Activated CD4-positive, alpha-beta T cell treated with anti-CD3 and anti-CD28 coated beads, Interleukin-2, amount 10 ng/mL, durations not matched to agents 7 days and 5 days (primary cell): ENCODE measurements at places on chromosomes 12 and 14.
A peak's percentile ranks its signal among the peaks of the same experiment; 100 is the strongest.

- no peak for DNase-seq
These were observed 114.8 kb upstream of the FLRT2 start for GRCh38 chr14:85415015-85415712.

- no peak for DNase-seq
These were observed 128.4 kb downstream of the DAD1 start for GRCh38 chr14:22460461-22461195.

DNA sequence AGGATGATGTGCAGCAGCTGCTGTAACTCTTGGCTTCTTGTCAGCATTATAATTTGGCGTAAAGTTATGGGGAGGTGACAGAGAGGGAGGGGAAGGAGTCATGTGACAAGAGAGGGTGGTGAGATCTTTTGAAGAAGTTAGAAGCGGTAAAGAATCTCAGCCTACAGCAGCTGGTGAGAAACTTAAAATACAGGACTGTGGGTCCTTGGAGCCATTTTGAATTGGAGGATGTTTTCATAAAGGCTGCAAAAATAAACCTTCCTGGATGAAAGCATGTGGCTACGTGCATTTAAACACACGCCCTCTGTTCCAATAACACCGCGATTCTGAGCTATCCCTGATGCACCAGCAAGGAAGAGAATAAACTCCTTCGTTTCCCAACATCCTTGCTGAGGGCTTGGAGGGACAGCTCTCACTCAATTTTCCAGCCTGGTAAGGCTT is 133.7 kb downstream of the TMEM30B start:
- no peak for DNase-seq

DNA sequence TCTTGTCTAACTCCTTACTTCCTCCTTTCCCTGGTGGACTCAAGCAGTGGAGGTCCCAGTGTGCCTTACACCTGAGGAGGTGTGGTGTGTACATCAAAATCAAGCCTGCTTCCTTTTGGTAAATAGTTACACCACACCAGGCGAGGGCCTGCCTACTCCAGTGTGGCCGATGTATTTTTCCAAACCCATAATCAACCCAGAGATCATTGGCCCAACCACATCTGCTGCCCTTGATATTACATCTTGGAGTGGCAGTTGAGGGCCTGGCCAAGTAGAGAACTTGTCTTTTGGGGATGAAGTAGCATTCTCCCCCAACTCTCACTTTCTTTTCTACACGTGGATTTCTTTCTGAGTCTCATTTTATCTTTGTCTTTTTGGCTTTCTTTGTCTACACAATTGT is 187.4 kb downstream of the EFCAB11 start:
- DNase-seq = no peak

DNA sequence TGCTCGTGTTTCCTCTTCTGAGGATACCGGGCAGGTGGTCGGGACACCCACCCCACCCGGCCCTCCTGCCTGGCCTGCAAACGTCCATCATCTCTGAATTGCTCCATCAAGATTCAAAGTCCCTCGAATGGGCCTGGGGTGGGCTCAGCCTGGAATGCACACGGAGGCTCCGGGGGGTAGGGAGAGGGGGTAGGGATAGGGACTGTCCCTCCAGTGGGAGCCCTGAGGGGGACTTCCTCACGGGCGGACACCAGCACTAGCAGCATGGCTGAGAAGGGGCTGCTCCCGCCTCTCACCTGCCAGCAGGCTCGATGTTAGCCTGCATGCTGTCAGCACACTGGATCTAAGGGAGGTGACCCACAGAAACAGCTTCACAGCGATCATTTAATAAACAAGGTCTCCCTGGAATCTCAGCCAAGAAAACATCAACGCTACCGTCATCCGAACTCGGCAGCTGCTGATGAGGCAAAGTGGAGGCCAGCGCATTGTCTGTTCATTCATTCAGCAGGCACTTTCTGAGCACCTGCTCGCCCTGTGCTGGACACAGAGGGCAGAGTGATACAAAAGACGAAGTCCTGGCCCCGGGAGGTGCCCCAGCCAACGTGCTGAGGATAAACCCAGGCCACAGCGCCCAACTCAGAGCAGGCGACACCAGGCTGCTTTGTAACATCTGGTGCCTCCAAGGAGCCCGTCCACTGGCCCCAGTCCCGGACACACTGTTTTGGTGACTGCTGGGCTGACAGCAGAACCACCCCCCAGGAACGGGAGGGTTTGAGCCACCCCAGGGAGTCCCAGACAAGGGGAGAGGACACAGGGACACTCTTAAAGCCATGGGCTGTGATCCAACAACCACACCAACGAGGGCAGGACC is 6.3 kb downstream of the TMEM179 start:
- no peak for DNase-seq

- no peak for DNase-seq
These were observed 28.9 kb upstream of the PAPLN start for GRCh38 chr14:73208390-73208789.

DNA sequence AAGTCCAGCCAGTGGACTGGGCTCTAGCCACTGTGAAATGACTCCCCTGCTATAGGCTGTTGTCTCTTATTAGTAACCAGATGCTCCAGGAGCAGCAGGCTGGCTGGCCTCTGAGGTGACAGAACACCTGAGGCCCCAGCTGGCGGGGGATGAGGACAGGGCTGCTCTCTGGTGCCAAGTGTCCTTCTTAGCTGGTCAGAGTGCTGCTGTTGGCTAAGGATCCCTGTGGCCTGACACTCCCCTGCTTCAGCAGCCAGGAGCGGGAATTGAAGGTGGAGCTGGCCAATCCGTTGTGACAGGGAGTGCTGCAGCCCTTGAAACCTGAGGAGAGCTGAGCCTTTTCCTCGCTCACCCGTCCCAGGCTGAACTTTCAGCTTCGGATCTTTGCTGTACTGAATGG is 30.7 kb downstream of the TMEM229B start:
- no peak for DNase-seq

DNA sequence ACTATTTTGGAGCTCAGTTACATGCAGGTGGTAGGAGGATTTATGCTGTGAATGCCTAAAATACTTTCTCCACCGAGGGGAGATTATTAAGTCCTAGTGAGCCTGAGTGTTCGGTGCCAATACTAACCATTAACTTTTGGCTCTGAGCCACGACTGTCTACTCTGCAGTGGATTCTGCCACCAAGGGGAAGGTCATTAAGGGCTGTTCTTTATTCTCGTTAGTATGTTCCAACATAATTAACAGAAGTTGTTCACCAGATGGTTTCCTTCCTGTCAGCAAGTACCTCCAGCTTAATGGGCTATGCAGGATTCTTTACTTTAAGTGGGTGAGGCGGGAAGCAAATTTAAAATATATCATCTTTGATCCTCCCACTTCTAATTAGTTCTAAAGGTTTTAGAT is 326.3 kb downstream of the BMP4 start:
- no peak for DNase-seq

DNA sequence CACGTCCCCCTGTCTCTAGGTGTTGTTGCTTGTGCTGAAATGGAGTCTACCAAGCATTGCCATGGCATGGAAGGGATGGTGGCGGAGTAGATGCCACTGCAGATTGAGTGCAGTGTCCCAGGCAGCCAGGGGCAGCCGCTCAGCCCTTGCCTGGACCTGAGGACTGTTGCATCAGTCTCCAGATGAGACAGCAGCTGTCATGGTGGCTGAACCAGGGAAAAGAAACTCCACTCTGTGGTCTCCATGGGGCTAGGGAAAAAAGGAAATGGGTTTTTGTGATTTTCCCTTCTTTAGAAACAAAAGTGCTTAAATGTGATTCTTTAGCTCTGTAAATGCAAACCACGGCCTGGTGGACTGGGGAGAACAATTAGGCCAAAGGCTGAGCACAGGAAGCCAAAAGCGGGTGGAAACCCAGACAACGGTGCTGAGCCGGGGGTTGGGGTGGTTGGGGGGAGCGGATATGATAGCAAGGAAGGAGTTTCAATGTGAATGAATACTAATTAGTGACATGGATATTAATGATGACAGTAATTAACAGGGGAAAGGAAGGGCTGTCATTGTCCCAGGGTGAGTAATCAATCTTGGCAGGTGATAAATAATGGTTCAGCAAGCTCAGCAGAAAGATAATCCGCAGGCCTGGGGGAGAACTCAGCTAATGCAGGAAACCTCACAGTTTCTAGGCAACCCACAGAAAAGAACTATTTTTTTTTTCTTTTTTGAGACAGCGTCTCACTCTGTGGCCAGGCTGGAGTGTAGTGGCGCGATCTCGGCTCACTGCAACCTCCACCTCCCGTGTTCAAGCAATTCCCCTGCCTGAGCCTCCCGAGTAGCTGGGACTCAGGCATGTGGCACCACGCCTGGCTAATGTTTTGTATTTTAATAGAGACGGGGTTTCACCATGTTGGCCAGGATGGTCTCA is 442.6 kb downstream of the DPF3 start:
- peak; percentile 66 for DNase-seq

DNA sequence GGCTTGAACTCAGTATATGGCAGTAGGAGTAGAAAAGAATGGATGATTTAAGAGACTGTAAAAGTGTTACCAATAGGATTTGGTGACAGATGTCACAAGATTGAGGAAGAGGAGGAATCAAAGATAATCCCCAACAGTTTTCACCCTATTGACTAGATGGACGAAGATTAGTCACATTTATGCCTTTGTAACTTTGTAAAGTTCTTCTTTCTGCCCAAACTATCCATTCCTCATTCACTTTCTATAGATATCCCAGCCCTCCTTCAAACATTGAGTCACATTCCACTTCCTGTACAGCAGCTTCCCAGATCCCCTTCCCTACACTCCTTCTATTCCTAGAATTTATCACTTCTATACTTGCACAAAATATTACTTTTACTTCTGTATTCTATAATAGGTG is 207.9 kb downstream of the BTG1 start:
- no peak for DNase-seq

DNA sequence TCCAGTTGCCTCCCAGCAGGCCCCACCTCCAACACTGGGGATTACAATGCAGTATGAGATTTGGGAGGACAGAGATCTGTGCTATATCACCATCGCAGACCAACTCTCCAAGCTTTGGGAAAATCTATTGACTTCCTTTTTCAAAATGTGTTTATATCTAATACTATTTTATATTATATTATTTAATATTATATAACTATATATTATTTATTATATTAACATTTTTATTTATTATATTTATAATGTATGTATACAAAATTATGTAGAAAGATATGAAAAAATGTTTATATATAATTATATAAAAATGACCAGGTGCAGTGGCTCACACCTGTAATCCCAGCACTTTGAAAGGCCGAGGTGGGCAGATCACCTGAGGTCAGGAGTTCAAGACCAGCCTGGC is 36.4 kb downstream of the DNAH10 start:
- no peak for DNase-seq

- DNase-seq = no peak
These were observed 58.7 kb upstream of the CCND2 start for GRCh38 chr12:4214877-4215228.
